Activated CD4-positive, alpha-beta T cell treated with anti-CD3 and anti-CD28 coated beads, Interleukin-2, amount 50 U/mL, for 24 hours (primary cell): ENCODE measurements at places on chromosomes 12 and 14.
A peak's percentile ranks its signal among the peaks of the same experiment; 100 is the strongest.

DNA sequence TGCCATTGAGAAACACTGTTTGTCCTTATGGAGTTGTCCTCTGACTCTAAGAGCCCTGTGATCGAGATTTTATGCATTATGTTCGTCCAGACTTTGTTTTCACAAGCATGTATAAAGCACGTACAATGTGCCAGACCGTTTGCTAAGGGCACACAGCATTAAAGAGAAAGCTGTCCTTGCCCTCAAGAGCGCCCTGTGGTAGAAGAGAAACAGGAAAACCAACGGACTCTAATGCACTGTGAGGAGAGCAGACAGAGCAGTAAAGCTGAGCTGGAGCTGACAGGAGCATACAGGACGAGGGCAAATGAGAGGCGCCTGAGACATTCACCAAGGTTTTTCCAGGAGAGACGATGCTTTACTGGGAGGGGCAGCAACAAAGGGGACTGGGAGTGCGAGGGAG is 66.2 kb upstream of the OVCH1 start:
- DNase-seq, result no peak

- peak; percentile 61 for DNase-seq
Observed at GRCh38 chr14:61444215-61444768, 122.9 kb downstream of the PRKCH start.

- no peak for DNase-seq
Observed at GRCh38 chr12:6840761-6841515, at the start of gene GNB3. TSS of gene GNB3 (plus strand) at chr12:6840925. CDS start at chr12:6841288, 363 bp downstream.

- DNase-seq, result no peak
Observed at GRCh38 chr14:105471823-105472485, 2.7 kb upstream of the CRIP2 start.
